CD4-positive, alpha-beta T cell treated with Interleukin-4 for 1 hour (primary cell): ENCODE measurements at places on chromosomes 4 and X.

GRCh38 chr4:168664242-168664891 lies 167.5 kb downstream of the PALLD start:
- no peak for DNase-seq

GRCh38 chrX:20461576-20461975 lies 194.9 kb upstream of the RPS6KA3 start:
- DNase-seq: no peak

GRCh38 chr4:16457944-16458343 lies 231.7 kb upstream of the TAPT1 start:
- DNase-seq: no peak

DNA sequence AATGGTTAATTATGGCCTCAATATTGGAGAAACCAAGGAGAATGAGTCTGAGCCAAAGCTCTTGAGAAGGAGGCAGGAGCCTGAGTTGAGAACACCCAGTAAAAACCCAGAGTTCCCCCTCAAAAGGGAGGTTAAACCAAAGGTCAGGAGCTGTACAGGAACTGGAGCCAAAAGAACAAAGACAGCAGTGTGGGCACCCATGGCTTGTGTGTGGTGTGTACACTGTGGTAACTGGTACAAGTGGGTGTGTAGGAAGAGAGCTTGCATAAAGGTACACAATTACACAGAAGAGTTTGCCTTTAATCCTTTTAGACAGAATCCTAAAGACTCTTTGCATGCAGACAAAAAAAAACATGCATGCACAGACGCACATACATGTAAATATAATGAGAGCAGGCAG lies 87.1 kb downstream of the IGSF1 start:
- no peak for DNase-seq

DNA sequence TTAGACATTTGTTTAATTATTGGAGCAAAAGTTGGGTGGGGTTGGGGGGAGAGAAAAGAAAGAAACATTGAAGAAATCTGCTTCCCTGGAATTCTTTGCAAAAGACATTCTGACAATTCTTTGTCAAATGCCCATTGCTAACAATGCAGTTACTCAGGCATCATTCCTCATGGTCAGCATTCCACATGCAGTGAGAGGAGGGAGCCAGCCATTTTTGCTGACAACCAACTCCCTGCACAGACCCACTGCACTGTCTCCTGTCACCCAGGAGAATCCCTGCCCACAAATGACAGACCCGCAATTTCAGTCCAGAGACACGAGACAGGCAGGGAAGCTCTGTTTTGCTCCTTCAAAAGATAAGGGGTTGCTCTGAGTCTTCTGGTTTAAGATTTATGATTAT lies 985.1 kb upstream of the SLIT2 start:
- no peak for DNase-seq

DNA sequence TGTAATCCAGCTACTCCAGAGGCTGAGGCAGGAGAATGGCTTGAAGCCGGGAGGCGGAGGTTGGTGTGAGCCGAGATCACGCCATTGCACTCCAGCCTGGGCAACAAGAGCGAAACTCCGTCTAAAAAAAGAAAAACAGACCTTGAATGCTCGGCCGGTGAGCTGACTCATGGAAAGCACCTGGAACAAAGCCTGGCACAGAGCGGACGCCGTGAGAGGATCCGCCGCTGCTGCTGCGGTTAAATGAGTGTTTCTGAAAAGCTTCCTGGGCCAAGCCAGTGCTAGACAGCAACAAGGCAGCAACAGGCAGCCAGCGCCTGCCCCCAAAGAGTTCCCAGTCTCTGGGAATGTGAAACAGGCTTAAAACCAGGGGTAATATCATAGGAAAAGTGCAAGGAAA lies 186.4 kb downstream of the AFAP1 start:
- DNase-seq: no peak

- DNase-seq: peak; percentile 39
Measured at GRCh38 chrX:137031517-137032340, 2.1 kb downstream of the GPR101 start.

DNA sequence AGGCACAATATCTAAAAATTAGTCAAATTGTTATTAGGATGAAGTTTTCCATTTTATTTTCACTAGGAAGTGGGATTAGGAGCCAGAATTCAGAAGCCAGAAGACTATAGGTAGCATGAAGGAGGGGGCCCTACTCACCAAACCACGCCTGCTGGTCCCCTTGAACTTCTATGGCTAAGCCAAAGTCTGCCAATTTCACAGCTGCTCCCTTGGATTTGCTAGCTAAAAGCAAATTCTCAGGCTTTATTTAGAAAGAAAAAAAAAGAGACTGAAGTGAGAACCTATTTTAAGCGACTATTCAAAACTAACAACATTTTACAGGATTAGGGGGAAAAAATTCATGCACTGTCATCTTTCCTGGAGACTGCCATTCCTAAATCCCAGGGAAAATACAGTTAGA lies 224.3 kb downstream of the CAMK2D start:
- DNase-seq: no peak

DNA sequence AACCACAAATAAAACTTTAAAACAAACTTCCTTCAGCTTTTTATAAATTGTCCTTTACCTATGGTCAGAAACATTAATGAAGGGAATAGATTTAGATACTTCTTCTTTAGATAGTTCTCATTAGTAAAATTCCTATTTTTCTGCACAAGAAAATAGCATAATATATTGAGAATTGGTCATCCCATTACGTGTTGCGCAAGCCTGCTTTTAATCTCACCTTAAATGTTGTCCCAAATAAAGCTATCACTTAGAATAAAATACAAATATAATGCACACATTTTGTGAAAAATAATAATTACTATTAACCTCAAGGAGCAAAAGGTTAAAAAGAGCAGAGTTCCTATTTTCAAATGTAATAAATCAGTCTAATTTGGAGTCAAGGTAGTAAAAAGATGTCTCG lies 95.2 kb upstream of the TTC29 start:
- DNase-seq: no peak

DNA sequence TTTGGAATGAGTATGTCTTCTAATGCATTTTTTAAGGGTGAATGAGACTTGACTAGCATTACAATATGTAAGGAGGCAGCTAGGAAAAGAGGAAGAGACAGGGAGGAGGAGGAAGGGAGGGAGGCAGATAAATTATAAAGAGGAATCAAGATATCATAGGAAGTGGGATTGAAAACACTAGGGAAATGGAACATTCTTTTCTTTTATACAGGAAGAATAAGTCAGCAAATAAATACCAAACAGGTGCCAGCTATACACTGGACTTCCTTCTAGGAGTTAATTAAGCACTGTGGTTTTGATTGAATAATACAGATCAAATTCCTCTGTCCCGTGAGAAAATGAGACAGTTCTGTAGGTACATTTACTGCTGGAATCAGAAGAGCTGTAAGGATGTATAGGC lies 78.6 kb downstream of the PACRGL start:
- no peak for DNase-seq

GRCh38 chr4:156774422-156774821 lies 197.2 kb downstream of the PDGFC start:
- DNase-seq: no peak

DNA sequence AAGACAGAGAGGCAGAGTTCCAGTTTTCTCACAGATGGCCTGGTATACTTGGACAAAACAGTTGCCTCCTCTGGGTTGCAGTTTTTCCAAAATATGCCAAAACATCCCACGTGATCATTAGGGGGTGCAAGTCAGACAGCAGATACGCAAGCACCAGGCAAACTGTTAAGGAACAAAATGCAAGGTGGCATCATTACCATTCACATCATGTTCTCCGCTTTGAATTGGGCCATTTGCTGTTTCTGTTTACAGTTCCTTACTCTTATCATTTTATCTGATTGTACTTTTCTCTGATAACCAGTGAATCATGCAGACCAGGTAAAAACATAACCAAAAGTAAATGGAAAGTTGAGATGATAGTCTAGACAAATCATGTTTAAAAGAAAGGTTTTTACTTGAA lies 16.4 kb upstream of the HMGB3 start:
- no peak for DNase-seq

- DNase-seq: no peak
Measured at GRCh38 chr4:65670331-65671031, at the start of gene EPHA5. TSS of gene EPHA5 (minus strand) at chr4:65670489. CDS start at chr4:65669742, 747 bp downstream.
